Upper lobe of left lung (tissue), 6 donors: ENCODE measurements at places on chromosomes 2 and 18. TPM values are rescaled to one million over a fixed set of nuclear protein-coding genes. Genes with fewer than 3 reads are reported as not detected.

DNA sequence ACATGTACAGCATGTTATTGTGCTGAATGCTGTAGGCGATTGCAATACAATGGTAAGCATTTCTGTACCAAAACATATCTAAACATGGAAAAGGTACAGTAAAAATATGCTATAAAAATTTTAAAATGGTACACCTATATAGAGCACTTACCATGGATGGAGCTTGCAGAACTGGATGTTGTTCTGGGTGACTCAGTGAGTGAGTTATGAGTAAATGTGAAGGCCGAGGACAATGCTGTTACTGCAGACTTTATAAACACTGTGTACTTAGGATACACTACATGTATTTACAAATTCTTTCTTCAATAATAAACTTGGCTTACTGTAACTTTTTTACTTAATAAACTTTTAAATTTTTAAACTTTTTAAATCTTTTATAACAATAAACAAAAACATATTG is 473.4 kb upstream of the UBE2E3 start:
- no peak for DNase-seq

GRCh38 chr2:119114266-119114665 is 44.3 kb downstream of the C1QL2 start:
- no peak for DNase-seq

DNA sequence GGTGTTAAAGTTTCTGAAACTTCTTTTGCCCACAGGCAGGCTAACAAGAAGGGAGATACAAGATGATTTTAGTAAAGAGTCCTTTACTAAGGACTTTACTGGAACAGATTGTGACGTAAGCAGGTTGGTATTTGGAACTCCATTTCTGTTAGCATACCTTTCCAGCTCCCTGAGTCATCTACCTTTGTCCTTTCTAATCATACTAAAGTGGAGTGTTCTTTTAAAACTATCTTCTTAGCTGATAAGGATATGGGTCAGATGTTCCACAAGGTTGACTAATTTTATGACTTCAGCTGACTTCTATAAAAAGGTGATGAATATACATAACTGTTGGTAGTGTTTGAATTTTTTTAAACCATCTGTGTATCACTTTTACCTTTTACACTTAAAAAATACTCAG is 21.1 kb downstream of the UGP2 start:
- no peak for DNase-seq

- DNase-seq = no peak
Measured at GRCh38 chr2:190576573-190576972, 42.1 kb upstream of the NEMP2 start.

DNA sequence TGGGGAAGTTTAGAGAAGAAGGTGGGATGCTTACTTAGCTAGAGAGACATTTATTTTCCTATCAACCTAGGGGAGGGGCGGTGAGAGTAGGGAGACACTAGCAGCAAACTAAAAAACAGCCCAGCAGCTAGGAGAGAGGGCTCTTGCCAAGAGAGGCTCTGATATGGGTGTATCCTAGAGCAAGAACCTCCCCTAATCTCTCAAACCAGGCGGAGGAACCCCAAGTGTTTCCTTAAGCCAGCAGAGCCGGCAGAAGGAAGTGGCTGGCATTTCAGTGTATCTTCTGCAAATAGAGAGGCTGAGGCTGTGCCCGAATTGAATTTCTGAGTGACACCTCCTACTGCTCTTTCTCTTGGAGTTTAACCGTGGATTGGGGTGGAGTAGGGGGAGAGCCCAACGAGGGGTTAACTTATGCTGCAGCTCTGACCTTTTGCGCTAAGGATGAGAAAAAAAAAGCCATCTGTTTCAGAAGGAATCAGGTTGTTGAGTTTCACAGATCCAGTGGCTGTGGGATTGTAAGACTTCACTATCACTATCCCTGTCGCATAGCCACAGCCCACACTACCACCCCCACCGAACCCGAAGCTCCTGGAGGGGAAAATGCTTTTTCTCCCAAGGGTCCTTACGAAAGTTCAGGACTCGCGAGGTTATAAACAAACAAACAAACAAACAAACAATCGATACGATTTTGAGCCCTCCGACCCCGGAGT is 1.4 kb downstream of the ST8SIA5 start:
- no peak for DNase-seq

DNA sequence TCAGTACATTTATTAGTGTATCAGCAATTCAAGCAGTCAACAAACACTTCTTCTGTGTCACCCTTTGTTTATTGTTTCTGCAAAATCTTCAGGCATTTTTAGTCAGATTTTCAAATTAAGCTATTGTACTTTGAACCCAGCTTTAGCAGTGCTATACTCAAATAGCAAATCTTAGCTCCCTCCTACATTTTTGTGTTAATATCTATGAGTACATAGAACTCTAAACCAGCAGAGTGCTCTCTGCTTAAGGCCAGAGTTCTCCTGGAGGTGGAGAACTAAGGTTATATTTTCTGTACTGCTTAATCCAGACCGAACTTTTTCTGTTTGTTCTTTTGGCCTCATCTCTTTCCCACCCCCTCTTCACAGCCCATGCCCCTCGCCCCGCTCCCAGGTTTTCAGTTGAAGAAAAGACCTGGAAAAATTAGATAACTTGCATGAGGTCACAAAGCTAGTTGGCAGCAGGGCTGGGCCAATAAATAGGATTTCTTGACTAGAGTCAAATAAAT is 29.2 kb upstream of the SCN1A start:
- DNase-seq = no peak

KCNIP3 gene
- 5.9 TPM for total RNA-seq

BOK gene
- 59.7 TPM for total RNA-seq

ONECUT2 gene
- total RNA-seq = 0.06 TPM

LTBP1 gene
- 45.0 TPM for total RNA-seq
